ENCODE measurements at places on chromosomes 2 and 18.

DNA sequence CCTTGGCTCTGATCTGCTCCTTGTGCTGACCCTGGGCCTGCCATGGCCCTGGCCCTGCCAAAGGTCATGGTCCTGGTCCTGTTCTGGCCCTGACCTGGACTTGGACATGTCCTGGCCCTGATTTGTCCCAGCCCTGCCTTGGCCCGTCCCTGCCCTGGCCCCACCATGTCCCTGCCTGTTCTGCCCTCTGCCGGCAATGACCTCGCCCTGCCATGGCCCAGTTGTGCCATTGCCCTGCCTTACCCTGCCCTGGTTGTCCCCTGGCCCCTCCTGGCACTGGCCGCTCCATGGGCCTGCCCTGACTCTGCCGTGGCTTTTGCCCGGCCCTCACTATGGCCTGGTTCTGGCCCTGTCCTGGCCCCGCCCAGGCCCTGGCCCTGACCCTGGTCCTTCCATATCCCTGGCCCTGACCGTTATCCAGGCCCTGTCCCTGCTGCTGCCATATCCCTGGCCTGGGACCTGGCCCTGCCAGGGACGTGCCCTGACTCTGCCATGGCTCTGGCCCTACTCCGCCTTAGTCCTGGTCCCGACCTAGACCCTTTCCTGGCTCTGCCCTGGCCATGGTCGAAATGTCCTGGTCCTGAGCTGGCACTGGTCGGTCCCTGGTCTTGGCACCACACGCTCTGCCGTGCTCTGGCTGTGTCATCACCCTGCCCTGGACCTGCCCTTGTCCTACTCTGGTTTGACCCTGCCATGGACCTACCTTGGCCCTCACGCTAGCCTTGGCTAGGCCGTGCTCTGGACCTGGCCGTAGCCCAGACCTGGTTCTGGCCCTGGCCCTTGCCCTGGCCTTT is 6.8 kb upstream of the ANKRD62 start:
- DNase-seq = no peak

DNA sequence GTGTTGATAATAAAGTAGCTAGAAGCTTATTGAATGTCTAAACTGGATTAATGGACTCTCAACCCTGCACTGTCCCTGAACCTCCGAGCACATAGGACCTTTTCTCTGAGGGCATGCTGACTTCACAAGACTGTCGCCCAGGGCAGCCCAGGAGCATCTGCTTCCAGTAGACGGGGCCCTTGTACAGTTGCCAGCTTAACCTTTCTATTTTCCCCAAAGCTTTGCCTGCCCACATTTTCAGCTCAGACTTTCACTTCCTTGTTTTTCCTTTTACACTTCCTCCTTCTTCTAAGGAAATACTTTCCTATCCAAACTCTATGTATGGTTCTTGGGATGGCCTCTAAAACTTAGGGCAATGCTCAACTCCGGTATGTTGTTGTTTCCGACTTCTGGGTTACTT is 1.3 kb downstream of the VWA3B start:
- no peak for DNase-seq

DNA sequence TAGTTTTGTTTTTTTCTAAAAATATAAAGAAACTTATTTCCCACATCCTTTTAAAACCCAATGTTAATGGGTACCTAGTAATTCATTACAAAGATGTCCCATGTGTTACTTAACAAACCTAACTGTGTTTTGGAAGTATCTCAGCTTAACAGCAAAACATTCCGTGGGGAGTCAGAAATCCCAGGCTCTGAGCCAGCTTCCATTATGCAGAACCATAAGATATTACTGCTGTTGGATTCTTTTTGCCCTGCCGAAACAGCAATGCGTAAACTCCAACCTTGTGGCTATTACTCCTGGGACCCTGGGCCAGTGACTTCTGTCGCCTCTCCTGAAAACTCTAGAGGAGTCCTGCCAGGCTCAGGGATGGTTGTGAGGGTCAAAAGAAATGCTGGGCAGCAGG is 174.1 kb downstream of the UXS1 start:
- no peak for DNase-seq

DNA sequence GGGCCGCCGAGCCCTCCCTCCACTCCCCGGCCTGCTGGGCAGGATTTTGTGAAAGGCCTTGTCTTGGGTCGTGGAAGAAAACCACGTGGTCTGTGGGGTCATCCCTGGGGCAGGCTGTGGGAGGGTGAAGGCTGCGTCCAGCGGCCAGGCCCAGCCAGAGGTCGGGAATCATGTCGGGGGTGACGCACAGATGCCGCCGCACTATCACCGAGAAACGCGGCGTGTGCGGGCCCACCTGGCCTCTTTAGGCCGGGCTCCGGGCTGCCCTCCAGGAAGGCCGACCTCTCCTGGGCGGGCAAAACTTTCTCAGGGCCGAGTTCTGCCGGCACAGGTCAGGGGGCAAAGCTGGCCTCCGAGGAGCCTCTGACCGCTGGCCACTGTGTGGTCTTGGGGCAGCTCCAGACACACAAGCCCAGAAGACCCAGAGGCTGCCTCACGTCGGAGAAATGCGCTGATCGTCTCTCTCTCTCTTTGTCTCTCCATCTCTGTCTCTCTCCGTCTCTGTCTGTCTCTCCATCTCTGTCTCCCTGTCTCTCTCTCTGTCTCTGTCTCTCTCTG is 28.4 kb downstream of the NFATC1 start:
- DNase-seq = no peak

- no peak for DNase-seq
These were observed 1173.1 kb upstream of the ZEB2 start for GRCh38 chr2:145692971-145693478.

DNA sequence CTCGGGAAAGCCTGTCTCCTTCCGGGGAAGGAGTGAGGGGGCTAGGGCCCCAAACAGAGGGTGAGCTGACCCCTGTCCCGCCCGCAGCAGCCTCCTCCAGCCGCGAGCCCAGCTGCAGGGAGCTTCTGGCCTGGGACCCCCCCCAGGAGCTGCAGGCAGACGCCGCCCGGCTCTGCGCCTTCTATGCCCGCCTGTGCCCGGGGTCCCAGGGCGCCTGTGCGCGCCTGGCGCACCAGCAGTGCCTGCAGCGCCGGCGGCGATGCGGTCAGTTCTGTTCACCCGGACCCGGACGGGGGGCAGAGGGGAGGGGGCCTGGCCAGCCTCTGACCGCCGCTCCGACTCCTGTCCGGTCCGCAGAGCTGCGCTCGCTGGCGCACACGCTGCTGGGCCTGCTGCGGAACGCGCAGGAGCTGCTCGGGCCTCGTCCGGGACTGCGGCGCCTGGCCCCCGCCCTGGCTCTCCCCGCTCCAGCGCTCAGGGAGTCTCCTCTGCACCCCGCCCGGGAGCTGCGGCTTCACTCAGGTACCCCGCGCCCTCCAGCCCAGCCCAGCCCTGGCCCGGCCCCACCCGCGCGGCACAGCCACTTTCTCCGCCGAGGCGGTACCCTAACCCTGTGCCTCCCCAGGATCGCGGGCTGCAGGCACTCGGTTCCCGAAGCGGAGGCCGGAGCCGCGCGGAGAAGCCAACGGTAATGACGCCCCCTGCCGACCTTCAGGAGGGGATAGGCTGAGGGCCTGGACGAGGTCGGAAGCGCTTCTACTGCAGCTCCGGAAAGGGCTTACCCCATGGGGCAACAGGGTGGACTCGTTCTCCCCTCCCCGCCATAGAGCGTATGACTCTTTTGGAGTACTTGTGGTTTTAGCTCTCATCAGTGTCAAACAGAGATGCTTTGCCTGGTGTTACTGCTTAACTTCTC is 2.0 kb upstream of the CHRND start:
- DNase-seq = no peak

DNA sequence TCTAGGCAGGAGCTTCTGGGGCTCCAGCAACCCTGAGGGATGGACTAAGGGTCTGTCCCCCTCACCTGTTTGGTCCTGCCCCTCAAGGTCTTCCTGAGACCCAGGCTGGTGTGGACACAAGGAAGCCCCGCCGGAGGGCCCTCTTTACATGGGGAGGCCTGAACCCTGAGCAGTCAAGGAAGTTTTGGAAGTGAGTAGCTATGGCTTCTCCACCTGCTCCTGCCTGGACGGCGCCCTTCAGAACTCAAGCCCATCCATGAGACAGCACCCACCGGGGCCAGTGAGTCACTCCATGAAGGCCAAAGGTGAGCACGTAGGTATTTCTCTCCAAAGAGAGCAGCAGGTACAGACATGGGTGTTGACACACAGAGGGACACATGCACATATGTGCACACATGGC is 98.2 kb upstream of the CTDP1 start:
- peak; percentile 22 for DNase-seq

DNA sequence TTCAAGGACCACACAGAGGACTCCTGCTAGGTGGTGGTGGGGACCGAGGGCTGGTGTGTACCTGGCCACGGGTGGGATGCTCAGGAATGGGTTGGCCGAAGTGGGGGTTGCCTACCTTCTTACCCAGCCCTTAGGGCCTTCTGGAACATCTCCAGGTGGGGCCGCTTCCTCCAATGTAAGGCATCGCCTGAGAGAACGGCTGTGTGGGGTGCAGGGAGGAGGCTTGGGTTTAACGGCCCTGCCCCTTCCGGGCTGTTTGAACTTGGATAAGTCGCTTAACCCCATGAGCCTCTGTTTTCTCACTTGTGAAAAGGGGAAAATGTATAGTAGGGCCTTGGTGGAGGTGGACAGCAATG is 35.0 kb downstream of the EMILIN2 start:
- DNase-seq = no peak

GRCh38 chr2:84919885-84920580 is 14.6 kb downstream of the TMSB10 start:
- DNase-seq = no peak

GRCh38 chr2:199757233-199757870 is 93.6 kb downstream of the FTCDNL1 start:
- no peak for DNase-seq
